ENCODE measurements at places on chromosomes 7 and 10.

GRCh38 chr7:17608114-17608833 lies 309.8 kb downstream of the AHR start:
- DNase-seq: no peak

DNA sequence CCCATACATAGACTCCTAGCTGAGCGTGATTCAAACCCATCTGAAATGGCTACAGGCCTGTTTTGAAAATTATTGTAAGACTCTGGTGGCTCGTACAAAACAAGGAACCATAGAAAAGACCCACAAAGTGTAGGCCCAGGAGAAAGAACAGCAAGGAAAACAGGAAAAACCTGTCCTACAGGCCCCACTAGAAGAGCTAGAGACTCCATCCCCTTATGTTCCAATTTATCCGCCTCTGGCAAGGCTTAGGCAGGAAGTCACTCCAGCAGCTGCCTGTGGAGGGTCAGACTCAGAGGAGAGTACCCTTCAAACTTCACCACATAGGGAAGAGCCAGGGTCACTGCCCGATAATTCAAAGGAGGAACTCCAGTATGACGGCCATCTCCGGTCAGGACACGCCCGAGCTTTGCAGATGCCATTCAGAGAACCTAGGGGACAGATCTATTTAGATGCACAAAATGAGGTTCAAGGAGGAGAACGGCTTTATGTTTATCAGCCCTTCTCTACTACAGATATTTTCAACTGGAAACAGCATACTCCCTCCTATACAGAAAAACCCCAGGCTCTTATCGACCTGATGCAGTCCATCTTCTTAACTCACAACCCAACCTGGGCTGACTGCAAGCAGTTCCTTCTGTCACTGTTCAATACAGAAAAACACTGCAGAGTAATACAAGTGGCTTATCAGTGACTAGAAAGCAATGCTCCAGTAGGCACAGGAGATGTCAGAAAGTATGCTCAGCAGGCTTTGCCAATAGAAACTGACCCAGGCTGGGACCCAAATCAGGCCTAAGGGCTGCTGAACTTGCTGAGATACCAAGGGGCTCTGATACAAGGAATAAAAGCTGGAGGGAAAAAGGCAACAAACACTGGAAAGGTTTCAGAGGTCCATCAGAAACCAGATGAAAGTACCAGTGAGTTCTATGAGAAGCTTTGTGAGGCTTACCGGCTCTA lies 8.6 kb upstream of the ZNF33B start:
- no peak for DNase-seq

DNA sequence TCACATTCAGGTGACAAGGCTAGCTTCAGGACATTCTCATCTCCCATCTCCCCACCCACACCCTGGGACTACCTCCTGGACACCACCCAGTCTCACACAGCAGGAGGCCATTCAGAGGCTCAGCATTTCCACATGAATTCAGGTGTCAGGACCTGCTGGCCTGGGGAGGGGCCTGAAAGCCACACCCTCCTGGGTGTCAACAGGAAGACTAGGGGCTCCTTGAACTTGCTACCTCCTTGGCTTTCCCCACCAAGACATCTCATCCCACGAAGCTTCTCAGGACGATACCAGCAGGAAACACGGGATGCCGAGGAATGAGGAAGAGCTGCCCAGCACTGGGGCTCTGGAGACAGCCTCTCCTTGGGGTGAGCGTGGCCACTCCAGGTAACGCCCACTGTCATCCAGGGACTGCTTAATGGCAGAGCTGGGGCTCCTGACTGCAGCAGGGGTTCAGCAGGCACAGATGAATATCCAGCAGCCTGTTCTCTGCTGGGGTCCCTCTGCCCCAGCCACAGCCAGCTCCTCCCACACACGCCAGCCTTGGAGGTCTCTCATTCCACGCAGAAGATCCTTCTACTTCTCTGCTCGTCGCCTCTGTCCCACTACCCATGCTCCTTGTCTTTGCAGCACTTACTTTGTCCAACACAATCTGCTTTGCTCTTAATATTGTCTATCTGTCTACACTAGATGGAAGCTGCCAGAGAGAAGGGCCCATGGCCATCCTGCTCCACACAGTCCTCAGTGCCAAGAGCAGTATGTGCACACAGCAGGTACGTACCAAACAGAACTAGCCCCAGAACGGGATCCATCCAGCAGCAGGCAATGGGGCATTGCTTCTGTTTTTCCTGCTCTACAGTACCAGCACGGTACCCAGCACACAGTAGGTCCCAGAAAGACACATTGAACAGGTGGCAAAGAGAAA lies 88.7 kb downstream of the FAM53B start:
- no peak for DNase-seq

- no peak for DNase-seq
Measured at GRCh38 chr7:118872568-118872967, 648.1 kb downstream of the ANKRD7 start.

GRCh38 chr10:17652585-17652984 lies 8.6 kb downstream of the STAM start:
- no peak for DNase-seq

- DNase-seq: peak; percentile 64
Measured at GRCh38 chr7:116862951-116863670, 724 bp downstream of the CAPZA2 start.
